ENCODE measurements at places on chromosomes 11 and 22. TPM values are rescaled to one million over a fixed set of nuclear protein-coding genes. Genes with fewer than 3 reads are reported as not detected.

- H3K4me1 ChIP-seq: no peaks in the 10 kb centered on the region
- no peak for DNase-seq
- H3K27ac ChIP-seq: no peak overlapping the region
- H3K27me3 ChIP-seq: no peaks in the 10 kb centered on the region
- H3K36me3 ChIP-seq: no peaks in the 10 kb centered on the region
Measured at GRCh38 chr22:41038732-41039131, 53.7 kb upstream of the EP300 start.

GRCh38 chr11:65386307-65387140 is at the start of gene FRMD8:
Gene FRMD8 (plus strand): TSS chr11:65386637. CDS start chr11:65387037, 400 bp downstream.
- H3K4me1 ChIP-seq: peaks cover 64% of the 10 kb centered on the region
- DNase-seq: peak; percentile 82
- H3K4me3 ChIP-seq: peak within 1 kb of the TSS; percentile 83
- H3K27ac ChIP-seq: peak within 1 kb of the TSS; percentile 80
- no peaks in the 10 kb centered on the region for H3K27me3 ChIP-seq

DNA sequence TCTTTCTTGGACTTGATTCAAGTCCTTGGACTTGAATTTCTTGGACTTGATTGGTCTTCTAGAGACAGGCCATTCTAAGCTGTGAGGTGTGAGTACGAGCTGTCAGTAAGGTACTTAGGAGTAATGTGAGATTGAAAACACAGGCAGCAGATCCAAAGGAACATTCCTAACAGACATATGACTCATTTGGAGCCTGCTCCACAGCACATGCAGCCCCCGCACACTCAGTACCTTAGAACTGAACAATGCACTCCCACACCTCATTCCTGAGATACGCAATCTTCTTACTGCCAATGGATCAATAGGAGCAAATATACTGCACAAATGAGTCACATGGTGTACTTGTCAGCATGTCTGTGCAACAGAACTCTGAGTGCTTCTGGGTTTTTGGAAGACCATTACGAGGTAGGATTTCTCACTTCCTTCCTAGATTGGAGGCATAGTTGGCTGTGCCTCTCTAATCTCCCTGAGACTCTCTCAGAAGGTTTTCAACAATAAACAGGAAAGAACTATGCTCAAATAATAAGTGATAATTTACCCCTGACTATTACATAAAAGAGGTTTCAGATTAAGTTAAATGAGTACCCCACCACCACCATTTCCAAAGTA is 243.1 kb downstream of the KCNA4 start:
- H3K27ac ChIP-seq: peak overlapping the region; percentile 61
- no peak for DNase-seq
- H3K36me3 ChIP-seq: peaks cover 1% of the 10 kb centered on the region
- no peak overlapping the region for H3K4me3 ChIP-seq
- H3K27me3 ChIP-seq: no peaks in the 10 kb centered on the region

The SMTNL1 gene
- total RNA-seq: not detected

The RTN4R gene
- total RNA-seq: 9.5 TPM

DNA sequence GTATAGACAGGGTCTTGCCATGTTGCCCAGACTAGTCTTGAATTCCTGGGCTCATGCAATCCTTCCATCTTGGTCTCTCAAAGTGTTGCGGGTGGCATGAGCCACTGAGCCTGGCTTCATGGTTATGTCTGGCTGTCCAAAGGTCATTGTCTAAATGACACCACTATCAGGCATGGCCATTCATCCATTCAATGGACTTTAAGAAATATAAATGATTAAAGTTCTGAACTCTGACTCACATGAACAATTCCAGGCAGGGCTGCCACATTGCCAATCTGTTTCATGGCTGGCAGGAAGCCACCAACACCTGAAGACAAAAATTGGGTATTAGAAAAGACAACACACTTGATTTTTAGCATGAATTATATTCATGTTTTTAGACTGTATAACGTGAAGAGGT is 4.1 kb downstream of the RTCB start:
- H3K4me3 ChIP-seq: no peak overlapping the region
- peaks cover 41% of the 10 kb centered on the region for H3K36me3 ChIP-seq
- DNase-seq: no peak
- peaks cover 22% of the 10 kb centered on the region for H3K4me1 ChIP-seq
- H3K27ac ChIP-seq: no peak overlapping the region
- H3K27me3 ChIP-seq: no peaks in the 10 kb centered on the region

DNA sequence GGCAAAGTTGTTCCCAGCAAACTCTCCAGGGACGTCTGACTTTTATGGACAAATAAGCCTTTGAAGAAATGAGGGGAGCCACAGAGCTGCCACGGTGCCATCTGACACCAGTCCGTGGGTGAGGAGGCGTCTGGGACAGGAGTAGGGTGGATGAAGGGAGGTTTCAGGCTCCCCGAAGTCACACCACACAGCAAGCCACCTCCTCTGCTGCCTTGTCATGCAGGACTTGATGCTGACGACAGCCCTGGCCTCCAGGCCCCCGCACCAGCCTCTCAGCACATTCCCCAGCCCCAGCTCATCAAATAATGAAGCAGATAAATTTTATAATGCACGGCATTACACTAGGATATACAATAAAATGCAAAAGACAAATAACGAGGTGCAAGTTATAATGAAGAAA is 156.5 kb downstream of the CEP164 start:
- H3K27ac ChIP-seq: no peak overlapping the region
- H3K4me1 ChIP-seq: peaks cover 5% of the 10 kb centered on the region
- no peak for DNase-seq
- no peaks in the 10 kb centered on the region for H3K36me3 ChIP-seq
- no peak overlapping the region for H3K4me3 ChIP-seq

DNA sequence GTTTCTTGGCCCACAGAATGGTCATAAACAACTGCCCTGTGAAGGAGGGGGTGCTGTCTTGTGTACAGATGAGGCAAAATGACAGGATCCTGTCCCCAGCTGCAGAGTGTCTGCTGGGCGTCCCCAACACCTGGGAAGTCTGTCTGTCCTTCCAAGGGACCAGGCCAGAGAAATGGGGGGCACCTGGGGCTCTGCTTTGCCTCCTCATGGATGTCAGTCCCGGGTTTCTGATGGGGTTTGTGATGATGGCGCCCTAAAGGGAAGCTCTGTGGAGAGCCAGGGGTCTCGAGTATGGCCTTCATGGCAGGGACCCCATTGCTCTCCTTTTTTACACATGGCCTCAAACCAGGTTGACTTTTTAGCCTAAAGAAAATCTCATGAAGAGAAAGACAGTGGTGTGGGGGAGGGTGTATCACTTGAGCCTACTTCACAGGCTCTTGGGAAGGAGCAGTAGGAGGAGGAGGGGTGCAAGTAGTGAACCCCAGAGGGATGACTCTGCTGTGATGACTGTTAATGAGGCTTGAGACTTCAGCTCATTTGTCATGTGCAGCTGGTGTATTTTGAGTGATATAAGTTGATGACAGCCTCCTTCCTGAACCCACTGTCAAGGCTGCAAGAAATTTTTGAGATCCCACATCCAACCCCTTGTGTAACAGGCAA is 40.6 kb upstream of the TUB start:
- H3K4me3 ChIP-seq: no peak overlapping the region
- DNase-seq: no peak
- no peak overlapping the region for H3K27ac ChIP-seq
- H3K36me3 ChIP-seq: no peaks in the 10 kb centered on the region

The DENND6B gene
- total RNA-seq: 19.0 TPM
